ENCODE measurements at places on chromosomes 1 and 21.

DNA sequence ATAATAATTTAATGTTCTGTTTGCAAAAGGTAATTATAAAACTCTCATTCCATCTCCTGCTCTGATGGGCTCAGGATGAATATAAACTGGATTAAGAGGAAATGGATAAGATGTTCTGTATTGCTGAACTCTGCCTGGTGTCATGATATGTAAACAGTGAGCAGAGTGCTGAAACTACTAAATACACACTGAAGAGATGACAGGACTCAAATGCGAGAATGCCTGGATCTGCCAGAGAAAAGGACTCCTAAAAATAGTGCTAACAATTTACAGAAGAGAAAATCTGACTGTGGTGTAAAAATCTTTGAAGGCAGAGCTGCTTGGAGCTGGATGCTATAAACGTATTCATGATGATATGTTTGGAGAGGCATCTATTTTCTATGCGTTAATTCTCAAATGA lies 303.2 kb downstream of the RWDD3 start:
- DNase-seq: no peak

DNA sequence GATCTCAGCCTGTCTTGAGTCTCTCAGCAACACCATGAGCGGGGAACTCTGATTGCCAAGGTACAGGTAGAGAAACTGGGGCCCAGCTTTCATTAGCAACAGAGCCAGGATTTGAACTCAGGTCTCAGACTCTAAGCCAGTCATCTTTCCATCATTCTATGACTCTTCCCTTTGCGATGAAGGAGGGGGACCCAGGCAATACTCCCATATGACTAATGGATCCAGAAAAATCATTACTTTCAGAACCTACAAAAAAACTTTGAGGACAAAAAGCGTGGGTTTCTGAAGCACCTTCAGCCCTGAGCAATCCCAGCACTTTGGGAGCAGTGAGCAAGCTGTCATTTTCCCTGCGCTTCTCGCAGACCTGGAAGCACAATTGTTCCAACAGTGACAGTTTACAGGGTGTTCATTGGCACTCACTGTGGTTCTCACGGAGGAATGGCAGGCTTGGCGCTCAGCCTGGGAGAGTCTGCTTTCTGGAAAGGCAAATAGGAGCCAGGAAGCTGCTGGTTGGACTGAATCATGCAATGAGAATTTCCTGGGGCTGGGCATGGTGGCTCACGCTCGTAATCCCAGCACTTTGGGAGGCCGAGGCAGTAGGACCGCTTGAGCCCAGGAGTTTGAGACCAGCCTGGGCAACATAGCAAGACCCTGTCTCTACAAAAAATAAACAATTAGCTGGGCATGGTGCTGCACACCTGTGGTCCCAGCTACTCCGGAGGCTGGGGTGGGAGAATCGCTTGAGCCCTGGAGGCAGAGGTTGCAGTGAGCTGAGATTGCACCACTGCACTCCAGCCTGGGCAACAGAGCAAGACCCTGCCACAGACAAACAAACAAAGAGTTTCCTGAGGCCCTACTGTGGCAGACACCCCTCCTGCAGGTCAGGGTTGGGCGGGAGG lies 40.1 kb downstream of the SLC2A7 start:
- no peak for DNase-seq

DNA sequence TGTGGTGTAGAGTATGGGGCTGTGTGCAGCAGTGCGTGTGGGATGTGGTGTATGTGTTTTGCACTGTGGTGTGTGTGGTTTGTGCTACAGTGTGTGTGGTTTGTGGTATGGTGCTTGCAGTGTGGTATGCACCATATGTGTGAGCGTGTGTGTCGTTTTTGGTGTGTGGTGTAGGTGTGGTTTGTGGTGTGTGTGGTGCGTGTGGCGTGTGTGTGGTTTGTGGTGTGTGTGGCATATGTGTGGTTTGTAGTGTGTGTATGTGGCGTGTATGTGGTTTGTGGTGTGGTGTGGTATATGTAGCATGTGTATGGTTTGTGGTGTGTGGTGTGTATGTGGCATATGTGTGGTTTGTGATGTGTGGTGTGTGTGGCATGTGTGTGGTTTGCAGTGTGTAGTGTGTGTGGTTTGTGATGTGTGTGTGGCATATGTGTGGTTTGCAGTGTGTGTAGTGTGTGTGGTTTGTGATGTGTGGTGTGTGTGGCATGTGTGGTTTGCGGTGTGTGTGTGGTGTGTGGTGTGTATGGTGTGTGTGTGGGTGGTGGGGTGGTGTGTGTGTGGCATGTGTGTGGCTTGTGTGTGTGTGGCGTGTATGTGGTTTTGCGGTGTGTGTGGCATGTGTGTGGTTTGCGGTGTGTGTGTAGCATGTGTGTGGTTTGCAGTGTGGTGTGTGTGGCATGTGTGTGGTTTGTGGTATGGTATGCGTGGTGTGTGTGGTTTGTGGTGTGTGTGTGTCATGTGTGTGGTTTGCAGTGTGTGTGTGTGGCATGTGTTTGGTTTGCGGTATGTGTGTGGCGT lies 53.5 kb upstream of the TRAPPC10 start:
- DNase-seq: no peak

DNA sequence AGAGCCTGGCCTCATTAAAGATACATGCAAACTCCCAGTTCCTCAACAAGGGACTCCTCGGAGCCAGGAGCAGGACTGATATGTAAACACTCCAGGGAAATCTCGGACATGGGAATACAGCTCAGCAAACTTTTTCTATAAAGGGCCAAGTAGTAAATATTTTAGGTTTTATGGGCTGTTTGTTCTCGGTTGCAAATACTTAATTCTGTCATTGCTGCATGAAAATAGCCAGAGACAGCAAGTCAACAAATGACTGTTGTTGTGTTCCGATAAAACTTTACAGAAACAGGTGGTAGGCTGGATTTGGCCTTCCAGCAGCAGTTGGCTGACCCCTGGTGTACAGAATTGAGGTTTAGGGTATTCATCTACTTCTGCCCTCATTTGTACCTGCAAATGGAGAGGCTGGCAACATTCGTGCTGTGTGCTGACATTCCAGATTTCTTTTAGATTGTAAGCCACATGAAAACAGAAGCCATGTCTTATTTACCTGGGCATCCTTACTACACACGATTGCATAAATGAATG lies 360.3 kb downstream of the NTNG1 start:
- no peak for DNase-seq

DNA sequence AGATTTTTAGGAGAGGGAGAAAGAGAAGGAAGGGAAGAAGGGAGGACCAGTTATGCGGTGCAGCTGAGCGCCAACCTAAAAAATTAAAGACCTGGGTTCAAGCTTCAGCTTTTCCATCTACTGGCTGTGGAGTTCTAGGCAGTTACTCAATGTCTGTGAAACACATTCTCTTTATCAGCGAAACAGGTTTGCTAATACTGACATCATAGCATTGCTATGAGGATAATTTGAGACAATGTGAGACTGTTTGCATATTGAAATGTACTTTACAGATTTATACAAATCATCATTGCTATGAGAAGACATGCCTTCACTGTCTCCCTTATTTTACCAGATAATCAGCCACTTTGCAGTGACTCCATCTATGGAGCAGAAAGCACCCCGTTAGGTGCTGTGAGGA lies 222.9 kb upstream of the SGIP1 start:
- DNase-seq: no peak

- no peak for DNase-seq
These were observed 73.5 kb downstream of the KAZN start for GRCh38 chr1:14672005-14672404.

DNA sequence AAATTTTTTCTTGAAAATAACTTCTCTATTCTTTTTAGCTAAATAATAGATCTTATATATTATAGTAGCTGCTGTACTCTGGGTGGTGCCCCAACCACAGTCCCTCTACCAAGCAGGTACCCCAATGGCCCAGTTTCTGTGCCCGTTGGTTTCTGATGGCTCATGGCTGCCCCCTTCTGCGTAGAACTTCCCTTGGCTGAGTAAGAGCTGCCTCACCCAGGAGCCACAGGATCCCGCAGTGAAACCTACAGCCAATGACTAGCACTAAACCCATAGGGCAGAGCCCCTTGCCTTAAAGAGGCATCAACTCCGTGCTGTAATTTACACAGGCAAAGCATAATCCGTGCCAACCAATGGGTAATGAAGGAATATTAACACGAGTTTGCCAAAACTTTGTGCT lies 247.5 kb downstream of the USH2A start:
- no peak for DNase-seq

- no peak for DNase-seq
These were observed 36.8 kb downstream of the LHX8 start for GRCh38 chr1:75170981-75171380.

- DNase-seq: no peak
These were observed 4.2 kb downstream of the CD48 start for GRCh38 chr1:160707236-160708064.

DNA sequence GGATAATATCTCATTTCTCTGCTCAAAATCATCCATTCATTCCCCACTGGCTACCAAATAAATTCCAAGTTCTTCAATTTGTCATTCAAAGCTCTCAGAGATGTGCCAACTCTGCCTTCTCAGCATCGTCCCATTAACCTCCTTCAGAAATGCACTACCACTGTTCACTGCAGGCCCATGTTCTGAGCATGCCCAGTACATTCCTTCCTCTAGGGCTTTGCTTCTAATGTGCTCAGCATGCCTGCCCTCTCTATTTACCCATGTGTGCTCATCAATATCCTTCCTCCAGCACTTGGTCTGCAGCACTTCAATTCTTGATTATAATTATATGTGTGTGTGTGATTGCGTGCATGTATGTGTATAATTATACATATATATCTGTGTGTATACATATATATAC lies 36.1 kb upstream of the RGS8 start:
- DNase-seq: no peak

DNA sequence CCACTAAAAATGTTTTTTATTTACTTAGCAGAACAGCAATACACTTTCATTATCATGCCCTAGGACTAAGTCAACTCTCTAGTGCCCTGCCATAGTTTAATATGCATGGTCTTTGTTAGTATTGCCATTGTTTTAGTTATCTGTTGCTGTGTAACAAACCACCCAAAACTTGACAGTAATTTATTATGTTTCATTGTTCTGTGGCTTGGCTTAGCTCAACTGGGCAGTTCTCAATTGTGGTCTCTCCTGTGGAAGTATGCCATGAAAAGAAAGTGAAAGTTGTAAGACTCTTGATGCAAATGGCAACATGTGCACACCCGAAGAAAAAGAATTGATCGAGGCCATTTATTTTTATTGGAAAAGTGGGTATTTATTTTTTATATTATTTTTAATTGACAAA lies 206.3 kb upstream of the KCTD3 start:
- DNase-seq: no peak

DNA sequence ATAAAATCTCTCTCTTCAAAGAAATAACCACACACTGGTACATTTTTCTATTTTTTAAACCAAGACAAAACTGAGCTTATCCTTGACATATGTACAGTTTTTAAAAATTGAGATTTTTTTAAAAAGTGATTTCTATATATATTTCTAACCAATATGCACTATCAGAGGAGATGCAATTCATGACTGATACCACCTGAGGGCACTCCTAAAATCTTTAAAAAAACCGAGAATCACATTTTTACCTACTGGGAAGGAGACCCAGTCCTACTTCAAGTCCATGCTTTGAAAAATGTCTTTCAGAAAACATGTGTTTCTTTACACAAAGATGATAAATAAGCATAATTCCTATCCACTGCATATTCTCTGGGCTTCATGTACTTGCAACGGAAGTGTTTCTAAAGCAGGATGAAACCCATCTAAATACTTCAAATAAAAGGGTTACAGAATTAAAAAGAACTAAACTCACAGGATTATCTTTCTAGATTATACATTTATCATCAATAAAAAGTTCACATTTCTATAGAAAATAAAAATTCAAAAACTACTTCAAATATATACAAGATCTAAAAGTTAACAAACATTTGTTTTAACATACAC lies 98.6 kb downstream of the ENAH start:
- peak; percentile 29 for DNase-seq

Data from HuH-7.5 (cell line).